ENCODE measurements at places on chromosomes 2 and 18.

- peak; percentile 74 for DNase-seq
These were observed 61.6 kb downstream of the MYT1L start for GRCh38 chr2:2269426-2269825.

DNA sequence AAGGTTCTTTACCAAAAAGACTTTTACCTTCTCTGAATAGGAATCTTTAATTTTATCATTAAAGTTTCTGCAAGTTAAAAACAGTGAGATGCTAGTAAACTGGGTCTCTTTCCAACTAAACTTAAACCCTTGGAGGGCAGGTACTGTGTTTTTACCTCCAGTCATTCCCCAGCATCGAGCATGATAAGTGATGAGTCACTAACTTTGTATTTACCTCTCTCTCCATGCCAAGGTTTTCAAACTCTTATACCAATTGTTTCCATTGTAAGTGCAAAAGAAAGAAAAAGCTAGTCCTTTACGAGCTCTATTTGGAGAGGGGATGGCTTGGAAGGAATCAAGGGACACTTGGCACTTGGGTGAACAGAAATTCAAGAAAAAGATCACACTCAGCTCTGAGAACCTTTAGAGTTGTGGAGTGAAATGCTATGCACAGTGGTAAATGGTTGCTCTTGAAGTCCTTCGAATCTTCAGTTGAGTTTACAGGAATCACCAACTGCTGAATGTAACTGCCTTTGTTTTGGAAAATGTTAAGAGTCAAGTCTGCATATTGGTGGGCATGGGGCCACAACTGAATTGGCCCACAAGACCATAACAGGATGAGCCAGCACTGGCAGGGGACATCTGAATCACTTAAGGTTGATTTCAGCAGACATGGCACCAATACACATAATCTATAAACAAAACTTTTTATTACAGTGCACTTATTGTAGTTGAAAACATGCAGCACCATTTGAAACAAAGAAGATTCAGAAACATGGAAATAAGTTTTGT lies 8.3 kb upstream of the RBM43 start:
- DNase-seq, result no peak

GRCh38 chr2:105814291-105814940 lies 69.7 kb downstream of the NCK2 start:
- DNase-seq, result no peak

DNA sequence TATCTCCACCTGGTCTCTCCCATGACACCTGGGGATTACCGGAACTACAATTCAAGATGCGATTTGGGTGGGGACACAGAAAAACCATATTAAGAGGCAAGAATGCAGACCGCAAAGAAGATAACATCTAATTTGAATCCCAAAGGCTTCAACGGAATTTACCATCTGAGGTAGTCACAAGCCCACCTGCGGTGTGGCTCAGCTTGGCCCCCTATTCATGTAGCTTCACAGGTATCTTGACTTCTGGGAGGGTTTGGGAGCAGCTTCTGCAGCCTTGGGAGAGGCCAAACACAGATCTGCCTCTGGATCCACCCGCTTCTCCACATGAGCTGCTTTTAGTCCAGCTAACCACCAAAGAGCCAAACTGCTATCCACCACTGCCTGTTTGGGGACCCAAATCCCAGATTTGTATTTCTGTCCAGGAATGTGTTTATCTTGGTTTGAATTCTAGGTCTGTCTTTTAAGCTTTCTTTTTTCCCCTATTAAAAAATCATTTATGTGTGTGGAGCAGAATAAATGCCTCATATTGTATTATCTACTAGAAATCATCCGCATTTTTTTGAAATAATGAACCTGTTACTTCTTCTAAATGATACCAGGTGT lies 247.6 kb downstream of the DLGAP1 start:
- DNase-seq, result no peak

- no peak for DNase-seq
These were observed 182.7 kb downstream of the RNF152 start for GRCh38 chr18:61710082-61710620.

- DNase-seq, result no peak
These were observed 70.6 kb downstream of the CAPN13 start for GRCh38 chr2:30736461-30737325.

- peak; percentile 77 for DNase-seq
These were observed 12.2 kb downstream of the WNT10A start for GRCh38 chr2:218892693-218893348.

- DNase-seq, result peak; percentile 39
These were observed 1977.7 kb upstream of the LRRTM1 start for GRCh38 chr2:82282111-82282882.

- DNase-seq, result no peak
These were observed 175.6 kb downstream of the GLI2 start for GRCh38 chr2:120910956-120911951.

DNA sequence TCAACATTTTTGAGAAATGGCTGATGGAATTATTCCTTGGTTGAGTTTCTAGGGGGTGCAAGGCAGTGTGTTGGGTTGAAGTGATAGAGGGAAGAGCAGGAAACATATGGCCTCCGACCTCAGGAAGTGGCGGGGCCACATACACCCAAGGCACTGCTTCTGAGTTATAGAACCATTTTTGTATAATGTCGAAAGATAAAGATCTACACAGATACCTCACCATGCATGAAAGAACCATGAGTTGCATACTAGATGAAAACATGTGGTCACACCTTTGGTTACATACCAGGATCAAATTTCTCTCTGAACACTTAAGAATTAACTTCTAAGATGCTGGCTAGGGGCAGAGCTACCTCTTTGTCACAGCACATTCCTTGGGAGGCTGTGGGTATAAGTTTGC lies 23.2 kb downstream of the LAMA3 start:
- DNase-seq, result no peak

GRCh38 chr2:183088061-183088460 lies 9.5 kb downstream of the DUSP19 start:
- DNase-seq, result no peak

GRCh38 chr2:18940184-18940583 lies 350.8 kb upstream of the NT5C1B start:
- no peak for DNase-seq

GRCh38 chr2:219706823-219707281 lies 79.4 kb downstream of the SLC4A3 start:
- DNase-seq, result no peak

- peak; percentile 98 for DNase-seq
These were observed 125.9 kb downstream of the MAIP1 start for GRCh38 chr2:200081236-200081635.

GRCh38 chr2:20107352-20107751 lies 55.9 kb upstream of the LAPTM4A start:
- DNase-seq, result no peak

DNA sequence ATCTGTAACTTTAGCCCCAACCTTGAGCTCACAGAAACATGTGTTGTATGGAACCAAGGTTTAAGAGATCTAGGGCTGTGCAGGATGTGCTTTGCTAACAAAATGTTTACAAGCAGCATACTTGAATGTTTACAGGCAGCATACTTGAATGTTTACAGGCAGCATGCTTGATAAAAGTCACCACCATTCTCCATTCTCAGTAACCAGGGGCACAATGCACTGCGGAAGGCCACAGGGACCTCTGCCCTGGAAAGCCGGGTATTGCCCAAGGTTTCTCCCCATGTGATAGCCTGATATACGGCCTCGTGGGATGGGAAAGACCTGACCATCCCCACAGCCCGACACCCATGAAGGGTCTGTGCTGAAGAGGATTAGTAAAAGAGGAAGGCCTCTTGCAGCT lies 52.4 kb downstream of the LONRF2 start:
- no peak for DNase-seq

GRCh38 chr2:148721991-148722777 lies 77.6 kb downstream of the EPC2 start:
- DNase-seq, result no peak

DNA sequence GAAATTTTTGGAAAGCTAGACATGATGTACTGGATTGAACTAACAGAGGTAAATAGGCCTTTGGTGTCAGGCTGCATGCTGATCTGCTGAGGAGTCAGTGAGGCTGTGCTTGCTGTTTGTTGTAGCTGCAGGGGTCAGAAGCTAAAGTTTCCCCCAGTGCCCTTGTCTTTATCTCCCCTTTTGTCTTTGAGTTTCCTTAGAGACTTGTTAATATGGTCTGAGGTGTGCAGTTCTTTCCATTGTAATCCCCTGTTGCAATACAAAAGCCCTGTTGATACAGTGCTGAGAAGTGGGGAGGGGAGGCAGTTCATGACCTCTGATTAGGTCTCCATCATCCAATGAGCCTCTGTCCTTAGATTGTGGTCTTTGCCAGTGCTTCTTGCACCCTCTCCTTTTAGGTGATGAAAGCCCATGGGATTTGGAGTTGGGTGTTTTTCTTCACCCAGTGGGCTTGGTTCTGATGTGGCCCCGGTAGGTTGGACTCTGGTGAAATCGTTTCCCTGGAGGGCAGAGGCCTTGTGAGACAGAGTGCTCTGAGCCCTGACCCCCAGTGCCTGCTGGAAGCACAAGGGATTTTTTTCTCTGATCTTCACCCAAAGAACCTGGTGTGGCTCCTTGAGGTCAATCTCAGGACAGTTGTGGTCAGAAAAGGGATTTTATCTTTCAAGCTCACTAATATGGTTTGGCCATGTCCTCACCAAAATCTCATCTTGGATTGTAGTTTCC lies 163.1 kb downstream of the TMEM18 start:
- no peak for DNase-seq

- DNase-seq, result no peak
These were observed 216.5 kb downstream of the KLHL29 start for GRCh38 chr2:23601301-23601965.

DNA sequence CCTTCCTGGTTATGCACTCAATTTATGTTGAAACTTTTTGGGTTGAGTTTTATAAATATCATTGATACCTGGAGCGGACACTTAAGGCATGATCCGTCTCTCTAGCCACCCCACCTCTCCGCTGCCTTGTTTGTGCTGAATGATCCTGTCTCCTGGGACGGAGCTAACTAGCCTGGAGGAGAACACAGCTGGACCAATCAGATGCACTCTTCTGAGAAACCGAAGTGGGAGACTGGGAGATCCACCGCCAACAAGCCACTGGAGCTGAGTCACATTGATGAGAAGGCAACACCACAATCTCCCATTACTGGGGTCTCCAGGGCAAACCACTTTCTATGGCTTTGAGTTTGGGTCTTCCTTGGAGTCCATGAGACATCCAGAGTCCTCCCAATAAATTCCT lies 29.3 kb downstream of the CYP26B1 start:
- DNase-seq, result no peak

DNA sequence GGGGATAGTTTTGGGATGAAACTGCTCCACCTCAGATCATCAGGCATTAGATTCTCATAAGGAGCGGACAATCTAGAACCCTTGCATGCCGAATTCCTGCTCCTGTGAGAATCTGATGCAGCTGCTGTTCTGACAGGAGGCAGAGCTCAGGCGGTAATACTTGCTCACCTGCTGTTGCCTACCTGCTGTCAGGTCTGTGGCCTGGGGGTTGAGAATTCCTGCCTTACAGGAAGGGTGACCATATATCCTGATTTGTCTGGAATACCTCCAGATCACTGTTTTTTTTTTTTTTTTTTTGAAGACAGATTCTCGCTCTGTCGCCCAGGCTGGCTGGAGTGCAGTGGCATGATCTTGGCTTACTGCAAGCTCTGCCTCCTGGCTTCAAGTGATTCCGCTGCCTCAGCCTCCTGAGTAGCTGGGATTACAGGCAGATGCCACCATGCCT lies 21.7 kb downstream of the ACSL3 start:
- no peak for DNase-seq

DNA sequence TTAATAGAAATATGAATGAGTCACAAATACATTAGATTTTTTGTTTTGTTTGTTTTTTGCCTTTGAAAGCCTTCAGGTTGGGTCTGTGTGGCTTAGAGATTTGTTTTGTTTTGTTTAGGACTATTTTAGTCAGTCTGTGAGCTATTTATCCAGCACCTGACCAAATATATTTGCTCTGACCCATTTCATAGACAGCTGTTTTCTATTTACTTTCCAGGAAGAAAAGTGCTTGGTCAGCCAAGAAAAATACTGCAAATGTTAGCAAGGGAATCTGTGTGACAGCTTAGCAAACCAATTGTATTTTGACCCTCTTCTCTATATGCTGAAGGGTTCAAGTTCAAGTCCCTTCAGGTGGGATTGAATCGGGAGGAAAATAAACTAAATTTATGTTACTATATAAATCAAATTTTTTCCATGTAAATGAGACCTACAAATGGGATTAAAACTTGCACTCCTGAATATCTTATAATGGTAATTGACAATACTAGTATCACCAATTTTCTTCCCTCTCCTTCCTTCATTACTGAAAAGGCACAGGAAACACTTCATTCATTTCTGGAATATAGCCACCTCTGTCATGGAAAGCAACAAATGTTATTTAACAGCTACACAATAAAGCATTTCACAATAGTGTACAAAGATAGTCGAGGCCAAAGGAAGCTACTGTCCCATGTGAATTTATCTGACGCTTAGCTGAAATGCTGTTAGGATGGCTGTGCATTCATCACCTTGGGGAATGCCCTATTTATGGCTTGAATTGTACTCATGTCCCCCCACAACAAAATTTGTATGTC lies 23.1 kb upstream of the KLF7 start:
- no peak for DNase-seq

DNA sequence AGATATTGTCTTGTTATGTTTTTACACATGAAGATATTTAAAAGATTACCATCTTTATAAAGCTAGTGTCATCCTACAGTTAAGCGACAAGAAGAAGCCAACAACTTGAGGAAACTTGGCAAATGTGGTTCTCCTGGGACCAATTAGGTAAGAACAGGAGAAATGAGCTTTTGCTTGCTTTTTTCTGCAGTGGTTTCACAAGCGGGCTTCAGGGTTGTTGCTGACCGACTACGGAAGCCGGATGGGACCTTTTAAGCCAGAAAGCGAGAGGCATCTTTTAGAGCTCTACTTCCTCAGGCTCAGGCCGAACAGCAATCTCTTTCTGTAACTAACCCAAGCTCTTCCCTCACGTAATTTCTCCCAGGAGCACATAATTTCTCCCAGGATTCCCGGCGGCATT lies 256.5 kb downstream of the CNTNAP5 start:
- DNase-seq, result no peak

- no peak for DNase-seq
These were observed 206.3 kb downstream of the RAD51AP2 start for GRCh38 chr2:17311771-17312511.

DNA sequence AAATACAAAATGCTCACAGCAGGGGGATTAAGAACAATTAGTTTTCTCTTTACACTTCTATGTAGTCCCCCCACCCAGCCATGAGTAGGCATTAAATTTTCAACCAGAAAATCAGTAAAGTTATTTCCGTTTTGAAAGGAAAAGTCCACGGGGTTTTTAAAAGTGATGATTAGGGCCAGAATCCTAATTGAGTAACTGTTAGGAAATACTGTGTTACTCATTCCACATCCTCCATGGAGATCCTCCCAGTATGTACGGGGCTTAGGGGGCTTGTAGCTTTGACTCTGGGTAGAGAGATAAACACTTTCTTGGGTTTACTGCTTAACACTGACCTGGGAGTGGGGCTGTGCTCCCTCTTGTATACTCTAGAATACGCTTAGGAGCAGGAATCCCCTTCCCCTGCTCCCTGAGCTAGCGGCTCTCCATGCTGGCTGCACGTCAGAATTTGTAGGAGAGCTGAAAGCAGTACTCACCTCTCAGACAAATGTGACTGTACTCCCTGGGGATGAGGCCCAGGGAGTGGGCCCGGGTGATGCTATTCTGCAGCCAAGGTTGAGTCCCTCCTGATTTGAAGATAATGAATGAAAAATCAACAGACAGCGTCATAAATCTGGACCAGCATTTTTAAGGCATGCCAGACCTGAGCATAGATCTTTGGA lies 100.5 kb downstream of the SLC4A3 start:
- DNase-seq, result no peak

Data from NCI-H82 (cell line).